ENCODE measurements at places on chromosomes 7 and 10.

DNA sequence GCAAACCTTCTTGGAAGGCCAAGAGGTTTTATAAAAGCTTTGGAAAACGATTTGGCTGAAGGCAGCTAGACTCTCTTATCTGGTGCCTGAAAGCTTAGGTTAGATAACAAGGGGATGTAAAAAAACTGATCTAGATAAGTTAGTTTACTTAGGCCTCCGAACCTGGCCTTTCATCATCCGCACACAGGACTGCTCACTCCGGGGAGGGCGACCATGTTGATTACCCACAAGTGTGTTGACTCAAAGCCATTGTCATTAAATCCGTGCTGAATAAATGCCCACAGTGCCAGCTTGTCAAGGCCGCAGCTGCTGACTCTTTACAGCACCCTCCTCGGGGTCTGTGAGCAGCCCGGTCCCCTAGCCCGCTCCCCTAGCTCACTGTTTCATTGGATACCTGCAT lies 112.3 kb downstream of the ZFAND4 start:
- no peak for DNase-seq

DNA sequence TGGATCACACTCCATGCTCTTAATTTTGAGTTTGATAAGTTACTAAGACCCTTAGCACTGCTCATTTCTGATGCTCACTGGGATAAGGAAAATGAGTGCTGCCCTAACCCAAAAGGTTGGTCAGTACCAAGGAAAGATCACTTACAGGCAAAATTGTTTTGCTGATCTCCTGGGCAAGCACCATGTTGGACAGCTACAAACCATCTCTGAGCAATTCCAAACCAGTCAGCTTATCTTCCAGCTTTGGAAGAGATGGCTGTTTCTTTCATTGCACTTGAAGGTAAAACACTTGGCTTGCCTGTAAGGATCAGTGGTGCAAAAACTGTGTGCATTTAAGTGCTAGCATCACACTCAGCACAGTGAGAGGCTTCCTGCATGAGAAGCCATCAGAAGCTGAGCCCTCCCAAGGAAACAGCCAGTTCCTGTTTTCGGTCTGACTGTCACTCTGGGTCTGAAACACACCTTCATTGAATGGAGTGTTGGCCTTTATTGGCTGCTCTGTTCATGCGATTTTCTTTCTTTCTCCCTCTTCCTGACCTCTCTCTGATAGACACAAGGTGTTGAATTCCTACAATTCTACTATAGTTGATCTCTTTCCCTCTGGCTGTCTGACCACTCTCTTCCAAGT lies 126.4 kb upstream of the GHITM start:
- DNase-seq = no peak

- DNase-seq = no peak
These were observed 135.7 kb upstream of the CAV2 start for GRCh38 chr7:116363637-116364432.

GRCh38 chr10:66586897-66587679 lies 338.7 kb upstream of the LRRTM3 start:
- DNase-seq = no peak

GRCh38 chr10:17241611-17242333 lies 13.7 kb downstream of the VIM start:
- no peak for DNase-seq

DNA sequence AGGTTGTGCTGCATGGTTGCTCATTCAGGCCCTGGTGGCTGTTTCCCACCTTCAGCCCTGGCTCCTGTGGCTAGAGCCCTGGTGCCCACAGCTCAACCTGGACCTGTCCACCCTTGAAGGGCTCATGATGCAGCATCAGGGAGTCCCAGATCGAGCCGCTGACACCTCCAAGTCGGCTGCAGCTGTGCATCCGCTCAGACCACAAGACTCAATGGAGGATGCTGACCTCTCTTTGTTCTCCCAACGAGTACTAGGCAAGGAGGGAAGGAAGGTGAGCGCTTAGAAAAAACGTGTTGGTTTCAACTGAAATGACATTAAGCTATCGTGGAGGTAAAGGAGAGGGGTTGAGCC lies 9.5 kb upstream of the C10orf95 start:
- no peak for DNase-seq

DNA sequence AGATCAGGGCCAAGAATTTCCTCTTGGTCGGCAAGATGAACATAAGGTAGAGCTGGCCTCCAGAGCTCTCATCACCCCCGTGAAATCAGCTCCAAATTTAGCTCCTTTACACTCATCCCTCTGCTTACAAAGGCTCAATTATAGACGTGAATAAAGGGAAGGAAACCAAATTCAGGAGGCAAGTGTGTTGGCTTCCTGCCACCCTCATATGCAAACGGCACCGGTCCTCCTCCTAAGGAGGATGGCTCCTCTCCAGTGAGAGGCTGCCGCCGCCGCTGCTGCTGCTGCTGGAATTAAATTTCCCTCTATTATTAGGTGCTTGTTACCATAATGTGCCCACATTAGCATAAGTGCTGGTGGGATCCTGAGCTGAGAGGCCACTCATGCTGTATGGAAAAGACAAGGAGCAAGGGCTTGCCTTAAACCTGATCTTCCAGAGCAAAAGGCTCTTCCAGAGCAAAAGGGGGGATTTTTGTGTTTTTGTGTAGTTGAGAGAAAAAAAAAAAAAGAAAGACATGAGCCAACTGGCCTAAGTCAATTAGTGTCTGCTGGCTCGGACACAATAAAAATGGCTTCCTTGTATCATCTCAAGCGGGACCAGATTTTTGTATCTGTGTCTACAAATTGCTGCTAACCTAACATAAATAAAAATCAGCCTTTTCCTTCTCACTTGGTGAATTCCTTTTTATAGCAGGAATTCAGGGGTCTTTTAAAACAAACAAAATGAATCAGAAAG lies 68.4 kb downstream of the CDHR3 start:
- no peak for DNase-seq

DNA sequence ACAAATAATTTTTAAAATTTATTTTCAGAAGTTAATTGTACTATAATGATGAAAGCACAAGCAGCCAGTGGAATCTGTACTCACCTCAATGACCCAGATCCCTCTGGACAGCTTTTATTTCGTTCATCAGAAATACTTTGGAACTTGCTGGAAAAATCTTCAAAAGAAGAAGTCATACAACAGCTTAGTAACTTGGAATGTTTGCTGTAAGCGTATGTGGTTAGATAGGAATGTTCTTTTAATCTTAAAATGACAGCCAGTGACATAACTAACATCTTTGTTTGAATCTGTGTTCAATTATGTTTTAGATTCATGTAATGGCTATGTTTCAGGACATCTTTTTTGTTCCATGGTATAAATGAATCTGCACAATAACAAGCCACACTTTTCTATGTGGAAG lies 26.8 kb downstream of the CFAP69 start:
- DNase-seq = no peak

- no peak for DNase-seq
These were observed 4.9 kb upstream of the CLDN3 start for GRCh38 chr7:73774923-73775322.

DNA sequence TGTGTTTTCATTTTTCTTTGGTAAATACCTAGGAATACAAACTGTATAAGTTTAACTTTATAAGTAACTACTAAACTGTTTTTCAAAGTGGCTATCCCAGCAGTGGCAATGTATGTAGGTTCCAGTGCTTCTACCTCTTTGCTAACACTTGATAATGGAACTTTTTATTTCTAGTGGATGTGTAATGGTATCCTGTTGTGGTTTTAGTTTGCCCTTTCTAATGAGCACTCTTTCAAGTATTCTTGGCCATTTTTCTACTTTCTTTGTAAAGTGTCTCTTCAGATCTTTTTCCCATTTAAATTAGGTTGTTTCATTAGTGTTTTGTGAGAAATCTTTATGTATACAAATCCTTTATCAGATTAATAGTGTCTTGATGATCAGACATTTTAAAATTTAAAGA lies 4.6 kb downstream of the KIF20B start:
- no peak for DNase-seq

GRCh38 chr10:122279725-122280141 lies 8.6 kb downstream of the BTBD16 start:
- DNase-seq = peak; percentile 8

- peak; percentile 3 for DNase-seq
These were observed 234.4 kb upstream of the IMMP2L start for GRCh38 chr7:111796671-111797070.
